ENCODE measurements at places on chromosomes 12 and 14.

DNA sequence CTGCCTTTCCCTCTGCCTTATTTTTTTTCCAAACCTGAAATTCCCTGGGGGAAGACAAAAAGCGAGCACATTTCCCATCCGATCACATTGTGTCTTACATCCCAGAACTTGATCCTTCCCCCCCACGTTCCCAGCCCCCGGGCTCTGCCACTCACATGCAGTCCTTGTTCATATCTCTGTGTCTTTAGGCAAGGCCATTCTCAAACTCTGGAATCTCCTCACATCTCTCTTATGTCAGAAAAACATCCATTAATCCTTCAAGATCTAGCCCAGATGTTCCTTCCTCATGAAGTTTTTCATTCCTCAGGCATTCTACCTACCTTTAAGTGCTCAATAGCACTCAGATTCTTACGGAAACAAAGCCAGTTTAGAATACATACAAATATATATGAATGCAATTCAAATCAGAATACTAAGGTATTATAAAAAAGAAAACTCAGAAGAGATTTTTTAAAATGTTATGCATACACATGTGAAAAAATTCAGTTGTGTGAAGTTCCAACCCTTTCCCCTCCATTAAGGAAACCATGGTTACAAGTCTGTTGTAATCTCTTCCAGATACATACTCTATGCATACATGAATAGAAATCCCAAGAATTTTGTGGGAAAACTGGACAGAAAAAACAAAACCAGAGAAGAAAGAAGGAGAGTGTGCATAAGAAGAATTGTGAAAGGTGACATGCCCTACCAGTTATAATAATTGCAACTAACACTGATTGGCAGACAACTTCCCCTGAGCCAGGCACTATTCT, 120.3 kb downstream of the SLC38A1 start:
- no peak for DNase-seq

DNA sequence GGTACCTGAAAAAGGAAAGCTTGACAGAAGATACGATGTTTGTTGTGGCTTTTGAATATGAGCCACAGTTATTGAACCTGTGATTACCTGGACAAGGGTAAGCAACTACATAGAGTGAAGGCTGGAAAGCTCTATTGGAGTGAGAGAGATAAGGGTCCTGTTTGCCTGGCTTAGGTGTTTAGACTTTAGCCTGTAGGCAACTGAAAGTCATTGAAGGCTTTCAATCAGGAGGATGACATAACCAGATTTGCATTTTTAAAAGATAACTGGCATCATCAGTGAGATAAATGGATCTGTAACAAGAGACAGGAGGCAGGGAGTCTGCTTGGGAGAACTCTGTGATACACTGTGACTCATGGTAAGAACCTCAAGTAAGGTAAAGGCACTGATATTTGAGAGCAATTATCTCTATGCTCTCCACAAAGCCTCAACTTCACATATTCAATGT, 128.9 kb upstream of the SOX5 start:
- DNase-seq = no peak

DNA sequence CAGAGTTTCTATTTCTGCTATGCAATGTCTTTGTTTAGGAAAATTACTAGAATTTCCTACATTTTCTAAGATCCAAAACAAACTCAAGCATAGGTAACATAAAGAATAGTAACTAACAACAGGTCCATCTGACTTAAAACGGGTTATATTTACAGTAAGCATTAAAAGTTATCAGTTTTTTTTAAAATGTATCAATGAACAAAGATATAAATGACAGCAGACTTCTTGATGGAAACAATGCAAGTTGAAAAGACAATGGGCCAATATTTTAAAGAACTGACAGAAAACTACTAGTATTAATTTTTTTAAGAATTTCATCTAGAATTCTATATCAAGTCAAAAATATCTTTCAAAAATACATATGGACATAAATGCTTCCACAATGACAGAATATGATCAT, 367.1 kb upstream of the MGAT4C start:
- no peak for DNase-seq

DNA sequence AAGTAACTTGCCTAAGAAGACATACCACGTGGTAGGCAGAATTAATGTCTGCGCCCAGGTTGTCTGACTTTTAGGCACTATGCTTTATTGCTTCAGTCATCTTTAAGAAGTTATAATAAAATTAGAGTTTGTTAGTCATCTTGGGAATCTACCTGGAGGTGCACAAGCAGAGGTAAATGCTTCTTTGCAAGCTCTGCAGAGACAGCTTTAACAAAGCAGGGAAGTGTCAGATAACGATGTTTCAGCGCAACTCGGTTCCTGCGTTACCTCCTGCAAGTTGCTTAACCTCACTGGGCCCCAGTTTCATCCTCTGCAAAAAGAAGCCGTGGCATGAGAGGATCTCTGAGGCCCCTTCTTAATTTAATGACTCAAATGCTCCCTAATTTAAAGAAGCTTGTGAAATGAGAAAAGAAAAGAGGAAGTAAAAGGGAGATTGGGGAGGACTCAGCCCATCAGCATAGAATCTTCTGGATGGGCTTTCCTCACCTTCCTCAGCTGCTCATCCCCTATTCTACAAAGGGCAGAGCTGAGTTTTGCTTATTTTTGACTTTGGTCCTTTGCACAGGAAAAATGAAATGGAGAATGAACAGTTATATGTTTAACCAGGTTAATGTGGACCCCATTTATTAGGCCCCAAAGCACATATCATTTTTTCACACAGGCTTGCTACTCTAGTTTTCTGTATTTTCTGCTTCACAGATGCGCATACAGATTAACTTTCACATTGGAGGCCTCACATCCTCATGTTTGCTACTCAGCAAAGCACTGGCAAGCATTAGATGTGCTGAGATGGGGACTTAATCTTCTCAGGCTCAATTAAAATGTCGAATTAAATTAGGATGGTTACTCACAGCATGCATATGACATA, 5.1 kb downstream of the ARHGDIB start:
- no peak for DNase-seq

DNA sequence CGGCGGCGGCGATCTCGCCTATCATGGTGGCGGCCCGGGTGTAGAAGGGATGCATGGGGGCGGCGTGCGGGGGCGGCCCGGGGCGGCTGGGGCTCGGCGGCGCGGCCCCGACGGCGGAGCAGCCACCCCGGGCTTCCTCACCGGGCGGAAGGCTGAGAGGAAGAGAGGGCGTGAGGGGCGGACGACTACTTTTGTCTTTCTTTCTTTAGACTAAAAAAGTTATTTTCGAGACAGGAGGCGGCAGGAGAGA, 240 bp downstream of the BTG1 start:
- no peak for DNase-seq

- DNase-seq = no peak
Measured at GRCh38 chr12:112486361-112486760, 67.6 kb downstream of the PTPN11 start.

GRCh38 chr12:114245555-114245954, 160.4 kb downstream of the TBX5 start:
- no peak for DNase-seq

DNA sequence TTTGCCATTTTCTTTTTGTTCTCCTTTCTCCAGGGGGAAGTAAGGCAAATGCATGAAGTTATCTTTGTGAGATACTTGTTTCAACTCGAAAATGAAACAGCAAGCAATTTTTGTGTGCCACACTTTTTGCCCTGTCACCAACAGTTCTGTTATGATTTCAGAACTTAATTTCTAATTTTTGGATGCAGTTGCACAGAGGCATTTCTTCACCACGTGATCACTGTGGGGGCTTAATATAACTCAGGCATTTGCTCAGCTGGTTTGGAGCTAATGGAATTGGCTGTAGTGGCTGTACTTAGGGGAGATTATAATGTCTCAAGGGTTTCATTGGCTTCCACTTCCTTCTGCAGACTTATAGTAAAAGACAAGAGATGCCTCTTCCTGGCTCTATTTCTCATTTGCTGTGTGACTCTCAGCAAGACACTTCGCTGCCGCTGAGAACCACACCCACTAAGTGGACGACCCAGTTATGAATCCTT, 452.4 kb downstream of the RAD51B start:
- DNase-seq = no peak

DNA sequence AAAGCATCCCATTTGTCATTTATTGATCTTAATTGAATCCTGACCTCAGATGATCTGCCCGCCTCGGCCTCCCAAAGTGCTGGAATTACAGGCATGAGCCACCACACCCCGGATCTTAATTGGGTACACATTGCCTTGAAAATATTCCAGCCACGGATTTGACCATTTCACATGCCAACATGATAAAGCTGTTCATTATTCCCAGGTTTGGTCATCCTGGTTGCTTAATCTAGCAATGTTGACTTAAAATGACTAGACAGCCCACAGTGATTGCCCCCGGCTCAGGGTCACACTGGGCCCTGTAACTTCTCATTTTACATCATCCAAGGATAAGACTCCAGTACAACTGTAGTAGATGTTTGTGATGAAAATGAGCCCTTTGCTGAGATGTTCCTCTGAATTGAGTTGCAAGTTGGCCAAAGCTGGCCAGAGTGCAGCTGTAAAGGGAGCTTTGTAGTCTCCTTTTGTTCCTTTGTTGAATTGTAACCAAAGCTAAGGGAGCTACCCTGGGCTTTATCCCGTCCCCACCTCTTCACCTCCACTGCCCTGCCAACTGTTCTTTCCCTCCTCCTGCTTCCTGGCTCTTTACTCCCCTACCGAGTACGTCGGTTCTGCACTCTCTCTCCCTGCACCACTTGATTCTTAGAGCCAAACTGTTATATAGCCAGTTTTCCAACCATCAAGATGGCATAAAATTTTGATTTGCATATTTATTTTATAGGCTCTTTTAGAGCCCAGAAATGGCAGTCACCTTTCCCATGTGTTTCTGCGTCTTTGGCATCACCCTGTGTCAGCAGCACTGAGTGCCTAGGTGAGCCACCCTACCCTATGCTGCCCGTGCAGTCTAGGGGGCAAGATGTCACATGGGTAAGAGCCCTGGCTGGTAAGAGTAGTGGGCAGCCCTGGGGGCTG, 141.3 kb upstream of the HIF1A start:
- DNase-seq = no peak

GRCh38 chr12:62784576-62784975, 150.4 kb downstream of the PPM1H start:
- DNase-seq = no peak

DNA sequence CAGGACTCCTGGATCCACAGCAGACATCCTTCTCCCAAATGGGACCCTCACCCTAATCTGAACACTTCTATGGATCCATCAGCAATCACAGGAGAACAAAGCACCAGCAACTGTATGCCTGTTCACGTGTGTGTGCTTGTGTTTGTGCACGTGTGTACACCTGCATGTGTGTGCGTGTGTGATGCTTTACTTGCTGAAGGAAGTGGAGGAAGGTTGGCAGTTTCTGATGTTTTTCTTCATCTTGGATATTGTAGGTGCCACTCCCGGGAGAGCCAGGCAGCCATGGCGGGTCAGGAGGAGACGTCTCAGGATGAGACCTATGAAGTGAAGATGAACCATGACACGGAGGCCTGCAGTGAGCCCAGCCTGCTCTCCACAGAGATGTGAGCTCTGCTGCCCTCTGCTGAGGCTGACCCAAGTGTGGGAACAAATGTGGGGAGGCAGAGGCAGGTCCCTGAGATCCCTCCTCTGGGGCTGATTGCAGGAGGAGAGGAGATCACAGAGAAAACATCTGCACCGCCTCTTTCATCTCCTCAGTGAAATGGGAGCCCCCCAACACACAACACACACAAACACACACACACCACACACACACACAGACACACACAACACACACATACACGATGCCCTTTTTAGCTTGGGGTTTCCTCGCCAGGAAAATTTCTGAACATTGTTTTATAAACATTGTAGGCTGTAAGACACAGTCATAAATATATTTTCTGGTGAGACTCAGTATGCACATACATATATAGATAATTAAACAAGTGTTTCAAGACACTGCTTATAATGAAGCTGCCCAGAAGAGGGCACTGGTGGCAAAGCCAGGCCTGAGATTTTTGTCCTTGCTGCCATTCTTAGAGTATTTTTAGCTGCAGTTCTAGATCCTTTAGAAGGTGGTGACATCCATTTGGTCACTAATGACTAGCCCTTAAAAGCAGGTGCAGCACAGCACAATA, 112.2 kb upstream of the FKBP4 start:
- DNase-seq = peak; percentile 70

GRCh38 chr12:26651566-26652188, 181.3 kb downstream of the ITPR2 start:
- peak; percentile 22 for DNase-seq

DNA sequence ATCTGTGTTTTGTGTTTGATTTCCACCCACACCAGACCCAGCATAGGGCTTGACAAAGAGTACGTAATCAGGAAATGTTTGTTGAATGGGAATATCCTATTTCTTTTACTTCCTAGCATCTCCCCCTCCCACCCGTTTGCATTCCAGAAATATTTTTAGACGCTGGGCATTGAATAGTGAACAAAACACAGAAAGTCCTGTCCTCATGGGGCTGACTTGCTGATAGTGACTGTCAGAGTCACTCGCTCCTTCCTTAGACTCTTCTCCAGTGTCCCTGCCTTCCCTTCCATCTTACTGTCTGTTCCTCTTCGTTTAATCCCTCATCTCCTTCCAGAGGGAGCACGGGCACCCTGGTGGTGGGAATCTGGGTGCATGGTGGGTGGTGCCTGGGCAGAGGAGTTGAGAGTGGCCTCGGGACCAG, 53.6 kb downstream of the SLC25A47 start:
- DNase-seq = peak; percentile 15

- DNase-seq = no peak
Measured at GRCh38 chr14:38206689-38207376, 871 bp upstream of the SSTR1 start.

DNA sequence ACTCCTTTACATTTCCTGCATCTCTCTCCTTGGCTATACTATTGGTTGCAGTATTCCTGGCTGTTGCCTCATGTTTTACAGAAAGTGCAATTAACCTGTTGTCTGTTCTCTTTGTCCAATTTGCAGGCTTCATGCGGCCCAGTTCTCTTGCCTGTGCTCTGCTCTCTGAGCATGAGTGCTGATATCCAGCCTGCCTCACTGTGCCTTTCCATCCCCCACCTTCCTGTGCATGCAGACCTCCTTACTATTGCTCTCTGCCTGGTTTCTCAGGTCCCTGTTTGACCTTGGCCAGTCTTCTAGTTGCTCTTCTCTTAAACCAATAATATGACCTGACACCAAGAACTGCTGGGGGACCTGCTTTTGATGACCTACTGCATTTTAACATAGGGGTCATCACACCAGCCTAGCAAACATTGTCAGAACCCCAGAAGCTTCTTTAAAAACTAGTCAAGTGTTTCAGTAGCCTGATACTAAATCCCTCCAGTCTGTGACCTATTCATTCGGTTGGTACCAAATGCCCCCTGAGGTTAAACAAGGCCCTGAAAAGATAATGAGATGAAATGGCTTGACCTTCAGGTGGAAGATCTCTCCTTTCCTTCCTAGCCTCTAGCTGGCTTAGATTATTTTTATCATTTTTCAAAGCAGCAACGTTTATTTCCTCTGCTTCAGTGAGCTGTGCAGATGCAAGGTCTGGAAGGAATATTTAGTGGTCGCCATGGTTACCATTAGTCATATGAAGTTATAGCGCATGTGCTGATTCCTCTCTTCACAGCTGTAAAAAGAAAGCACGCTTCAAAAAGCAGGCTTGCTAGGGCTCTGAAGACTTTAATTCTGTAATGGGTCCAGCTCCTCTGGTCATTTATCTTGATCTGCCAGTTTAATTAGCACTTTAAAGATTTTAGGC, 216.5 kb downstream of the PHLDA1 start:
- DNase-seq = no peak

GRCh38 chr14:94005324-94006073, 8.4 kb downstream of the CCDC197 start:
- DNase-seq = no peak

- DNase-seq = no peak
Measured at GRCh38 chr12:62714181-62714773, 220.7 kb downstream of the PPM1H start.
